ENCODE measurements at places on chromosomes 3 and 15.
A peak's percentile ranks its signal among the peaks of the same experiment; 100 is the strongest.

- no peak for DNase-seq
These were observed 889.8 kb downstream of the ROBO1 start for GRCh38 chr3:78878011-78878410.

GRCh38 chr3:44061268-44061667, 180.4 kb upstream of the TOPAZ1 start:
- no peak for DNase-seq

- no peak for DNase-seq
These were observed 3.2 kb downstream of the TRANK1 start for GRCh38 chr3:36941658-36942057.

DNA sequence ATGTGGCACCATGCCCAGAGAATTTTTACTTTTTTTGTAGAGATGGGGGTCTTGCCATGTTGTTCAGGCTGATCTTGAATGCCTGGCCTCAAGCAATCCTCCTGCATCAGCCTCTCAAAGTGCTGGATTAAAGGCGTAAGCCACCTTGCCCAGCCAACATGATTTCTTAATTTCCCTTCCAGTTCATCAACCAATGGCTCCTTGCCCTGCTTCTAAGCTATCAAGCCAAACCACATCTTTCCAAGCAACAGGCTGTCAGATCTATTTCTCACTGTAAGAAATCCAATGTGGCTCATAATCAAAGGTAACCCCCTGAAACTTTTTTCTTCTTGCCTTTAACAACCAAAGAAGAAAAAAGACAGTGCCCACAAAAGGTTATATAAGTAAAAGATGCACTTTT, 204.2 kb upstream of the ICE2 start:
- DNase-seq, result no peak

- DNase-seq, result peak; percentile 71
These were observed 62.8 kb upstream of the MEX3B start for GRCh38 chr15:82108489-82109078.

- DNase-seq, result no peak
These were observed 24.4 kb downstream of the SELENOT start for GRCh38 chr3:150627557-150627956.

DNA sequence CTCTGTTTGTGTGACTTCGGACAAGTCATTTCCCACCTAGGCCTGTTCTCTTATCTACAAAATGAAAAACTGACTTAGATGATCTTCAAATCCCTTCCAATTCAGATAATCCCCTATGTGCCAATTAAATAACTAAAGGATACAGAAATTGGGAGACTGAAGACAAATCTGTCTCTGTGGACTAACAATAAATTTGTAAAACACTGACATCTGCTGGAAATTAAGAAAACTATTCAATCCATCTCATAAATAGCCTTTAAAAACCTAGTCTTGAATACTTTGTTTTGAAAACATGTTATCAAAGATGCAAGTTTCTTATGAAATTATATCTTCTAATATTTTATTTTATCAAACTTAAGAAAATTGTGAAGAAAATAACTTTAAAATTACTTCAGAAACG, 38.3 kb downstream of the MTHFS start:
- no peak for DNase-seq

DNA sequence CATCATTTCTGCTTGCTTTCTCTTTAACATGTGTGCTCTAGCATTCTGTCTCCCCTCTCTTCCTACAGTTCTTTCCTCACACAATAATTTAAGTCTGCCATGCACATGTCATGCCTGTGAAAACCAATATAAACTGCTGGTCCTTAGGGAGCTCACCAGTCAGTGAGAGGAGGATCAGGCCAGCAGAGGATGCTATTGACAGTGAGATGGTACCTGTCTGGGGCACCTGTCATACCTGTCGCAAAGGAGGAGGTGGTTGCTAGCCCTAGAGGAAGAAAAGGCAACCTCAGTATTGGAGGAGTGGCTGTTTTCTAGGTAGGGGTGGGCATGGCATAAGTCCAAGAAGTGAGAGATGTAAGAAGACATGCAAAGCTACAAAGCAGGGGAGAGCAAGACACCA, 194.6 kb downstream of the GABRG3 start:
- no peak for DNase-seq

- DNase-seq, result no peak
These were observed 49.8 kb upstream of the SSR3 start for GRCh38 chr3:156604642-156605144.

GRCh38 chr3:149273096-149273751, 51.6 kb upstream of the CP start:
- DNase-seq, result peak; percentile 82

DNA sequence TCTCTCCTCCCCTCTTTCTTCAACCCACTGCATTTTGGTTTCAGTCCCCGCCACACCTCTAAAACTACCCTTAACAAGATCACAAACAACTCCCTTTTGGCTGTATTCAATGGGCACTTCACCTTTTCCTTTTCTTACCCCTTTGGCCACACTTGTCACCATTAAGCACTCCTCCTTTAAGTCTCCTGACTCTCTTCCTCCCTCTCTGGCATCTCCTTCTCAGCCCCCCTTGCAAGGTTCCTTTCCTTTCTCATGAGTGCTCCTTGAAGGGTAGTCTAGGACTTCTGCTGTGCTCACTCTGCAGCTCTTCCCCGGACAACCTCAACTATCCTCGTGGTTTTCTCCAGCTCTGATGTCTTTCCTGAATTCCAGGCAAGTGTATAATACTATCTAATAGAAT, 103.7 kb downstream of the RPL22L1 start:
- no peak for DNase-seq

- DNase-seq, result no peak
These were observed 228.5 kb downstream of the PTPRG start for GRCh38 chr3:61789861-61790260.

DNA sequence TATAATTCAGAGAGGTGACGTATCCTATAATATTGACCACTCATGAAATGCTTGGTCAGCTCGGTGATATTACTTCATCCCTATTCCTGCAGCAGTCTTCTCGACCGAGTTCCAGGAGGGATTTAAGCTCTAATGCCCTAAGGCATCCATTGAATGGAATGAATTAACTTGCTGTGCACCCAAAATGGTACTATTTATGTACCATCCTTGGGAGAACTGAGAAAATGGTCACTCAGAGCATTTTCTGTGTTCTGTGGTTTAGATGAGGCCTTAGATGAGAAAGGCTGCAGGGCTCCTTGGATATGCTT, 638 bp downstream of the BLOC1S6 start:
- DNase-seq, result no peak

DNA sequence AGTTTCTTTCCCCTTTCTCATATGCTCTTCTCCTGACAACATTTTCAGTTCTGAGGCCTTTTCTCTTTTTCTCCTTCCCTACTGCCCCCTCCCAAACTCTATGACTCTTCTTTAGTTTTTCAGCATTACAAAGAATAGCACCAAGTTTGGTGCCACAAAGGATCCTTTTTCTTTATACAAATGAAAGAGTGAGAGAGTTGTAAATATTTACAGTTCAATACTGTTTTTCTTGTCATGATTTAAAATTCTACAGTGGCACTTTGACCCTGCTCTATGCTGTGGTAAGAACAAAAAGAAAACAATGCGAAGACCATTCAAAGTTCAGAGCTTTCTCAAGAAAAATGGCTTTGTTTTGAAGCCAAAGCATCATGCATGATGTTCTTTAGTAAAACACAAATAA, 667.9 kb upstream of the SGO1 start:
- no peak for DNase-seq

GRCh38 chr3:119590706-119591105, 7.0 kb upstream of the PLA1A start:
- no peak for DNase-seq

GRCh38 chr3:49132437-49133225, at the start of gene LAMB2:
TSS of gene LAMB2 (minus strand) at chr3:49133050. CDS start at chr3:49132867, 183 bp downstream.
- DNase-seq, result no peak

- DNase-seq, result no peak
These were observed 48.8 kb upstream of the DNAJC13 start for GRCh38 chr3:132368515-132368914.

DNA sequence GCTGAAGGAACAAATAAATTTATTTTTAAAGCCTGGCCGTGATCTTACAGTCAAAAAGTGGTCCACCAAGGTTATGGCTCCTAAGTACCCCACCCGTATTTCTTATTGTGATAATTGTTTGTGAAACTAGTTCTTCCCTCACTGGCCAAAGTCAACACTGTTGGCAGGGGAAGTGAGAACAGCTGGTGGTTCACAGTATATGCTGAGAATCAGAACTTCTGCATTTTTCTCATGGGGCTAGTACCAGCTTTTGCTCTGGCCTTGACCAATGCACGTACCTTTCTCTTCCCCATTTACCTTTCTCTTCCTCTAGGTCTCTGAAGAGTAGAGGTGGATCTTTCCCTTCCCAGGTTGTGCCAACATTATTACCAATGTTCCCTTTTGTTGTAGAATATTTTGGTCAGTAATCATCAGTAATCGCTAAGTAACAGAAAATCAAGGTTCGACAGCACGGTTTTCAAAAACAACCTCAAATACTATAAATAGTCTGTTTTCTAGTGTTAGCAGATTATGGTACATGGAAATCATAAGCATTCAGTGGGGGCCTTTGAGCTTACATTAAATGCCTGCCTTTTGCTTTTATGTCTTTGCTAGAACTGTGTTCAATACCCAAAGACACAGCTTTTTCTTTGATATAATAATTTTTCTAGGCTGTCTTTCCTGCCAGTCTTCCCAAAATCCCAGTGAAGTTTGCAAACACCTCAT, 268.0 kb downstream of the LPP start:
- peak; percentile 90 for DNase-seq

DNA sequence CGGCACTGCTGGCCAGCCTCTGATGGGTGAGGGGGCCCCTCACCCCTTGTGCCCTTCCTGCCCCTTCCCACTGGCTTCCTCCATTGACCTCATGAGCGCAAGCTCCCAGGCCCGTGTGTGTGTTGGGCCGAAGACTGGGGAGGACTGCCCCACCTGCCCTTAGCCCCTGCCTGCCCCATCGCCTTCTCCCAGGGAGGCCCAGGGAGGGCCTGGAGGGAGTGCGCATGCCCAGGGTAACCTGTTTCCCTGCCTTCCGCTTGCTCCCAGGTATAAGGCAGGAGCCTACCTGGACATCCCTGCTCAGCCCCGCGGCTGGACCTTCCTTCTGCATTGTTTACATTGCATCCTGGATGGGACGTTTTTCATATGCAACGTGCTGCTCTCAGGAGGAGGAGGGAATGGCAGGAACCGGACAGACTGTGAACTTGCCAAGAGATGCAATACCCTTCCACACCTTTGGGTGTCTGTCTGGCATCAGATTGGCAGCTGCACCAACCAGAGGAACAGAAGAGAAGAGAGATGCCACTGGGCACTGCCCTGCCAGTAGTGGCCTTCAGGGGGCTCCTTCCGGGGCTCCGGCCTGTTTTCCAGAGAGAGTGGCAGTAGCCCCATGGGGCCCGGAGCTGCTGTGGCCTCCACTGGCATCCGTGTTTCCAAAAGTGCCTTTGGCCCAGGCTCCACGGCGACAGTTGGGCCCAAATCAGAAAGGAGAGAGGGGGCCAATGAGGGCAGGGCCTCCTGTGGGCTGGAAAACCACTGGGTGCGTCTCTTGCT, 8.8 kb downstream of the DLL4 start:
- no peak for DNase-seq

GRCh38 chr15:80455051-80455648, 51.0 kb downstream of the ARNT2 start:
- no peak for DNase-seq

- no peak for DNase-seq
These were observed 1.8 kb upstream of the SLC38A3 start for GRCh38 chr3:50203113-50203808.

DNA sequence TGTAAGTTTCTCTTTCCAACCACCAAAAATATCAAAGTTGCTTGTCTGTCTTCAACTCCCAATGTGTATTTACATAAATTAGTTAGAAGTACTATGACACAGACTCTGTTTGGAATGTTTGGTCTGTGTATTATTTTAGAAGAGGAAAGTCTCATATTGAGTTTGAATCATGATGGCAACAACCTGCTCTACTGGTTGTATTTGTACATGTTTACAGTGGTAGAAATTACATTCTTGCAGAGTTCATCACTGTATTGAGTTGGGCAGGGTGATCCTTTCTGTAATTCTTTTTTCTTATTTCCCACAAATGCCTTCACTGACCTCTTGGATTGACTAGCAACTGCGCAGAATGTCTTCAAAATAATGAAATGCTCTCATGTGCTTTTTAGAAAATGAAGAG, 149.6 kb downstream of the CHL1 start:
- DNase-seq, result no peak

GRCh38 chr3:123637131-123637530, 52.3 kb upstream of the HACD2 start:
- no peak for DNase-seq

- DNase-seq, result no peak
These were observed 64.5 kb downstream of the SMAD6 start for GRCh38 chr15:66766282-66767230.

GRCh38 chr3:123805504-123805903, 78.6 kb downstream of the MYLK start:
- DNase-seq, result peak; percentile 3

GRCh38 chr3:122313281-122313680, 11.8 kb upstream of the CSTA start:
- DNase-seq, result peak; percentile 48

- DNase-seq, result no peak
These were observed 72.7 kb upstream of the TPRG1 start for GRCh38 chr3:189099031-189099471.

DNA sequence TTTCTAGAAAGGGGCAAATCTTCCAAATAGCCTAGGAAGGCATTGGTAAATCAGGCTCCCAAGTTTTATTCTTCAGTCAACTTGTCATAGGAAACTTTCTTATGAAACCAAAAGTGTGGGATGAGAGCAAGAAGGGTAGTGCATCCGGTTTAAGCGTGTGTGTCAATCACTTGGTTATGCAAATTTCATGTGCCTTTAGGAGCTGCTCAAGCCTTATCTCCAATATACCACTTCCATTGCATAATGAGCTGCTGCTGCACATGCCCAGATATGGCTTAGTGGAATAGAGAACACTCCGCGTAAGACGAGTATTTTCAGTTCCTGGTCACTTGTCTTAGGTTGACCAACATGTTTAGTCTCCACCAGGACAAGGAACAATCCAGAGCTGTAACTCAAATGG, 242.1 kb downstream of the CBLB start:
- no peak for DNase-seq
